Panc1 (cell line): ENCODE measurements at places on chromosomes 13 and 19.

DNA sequence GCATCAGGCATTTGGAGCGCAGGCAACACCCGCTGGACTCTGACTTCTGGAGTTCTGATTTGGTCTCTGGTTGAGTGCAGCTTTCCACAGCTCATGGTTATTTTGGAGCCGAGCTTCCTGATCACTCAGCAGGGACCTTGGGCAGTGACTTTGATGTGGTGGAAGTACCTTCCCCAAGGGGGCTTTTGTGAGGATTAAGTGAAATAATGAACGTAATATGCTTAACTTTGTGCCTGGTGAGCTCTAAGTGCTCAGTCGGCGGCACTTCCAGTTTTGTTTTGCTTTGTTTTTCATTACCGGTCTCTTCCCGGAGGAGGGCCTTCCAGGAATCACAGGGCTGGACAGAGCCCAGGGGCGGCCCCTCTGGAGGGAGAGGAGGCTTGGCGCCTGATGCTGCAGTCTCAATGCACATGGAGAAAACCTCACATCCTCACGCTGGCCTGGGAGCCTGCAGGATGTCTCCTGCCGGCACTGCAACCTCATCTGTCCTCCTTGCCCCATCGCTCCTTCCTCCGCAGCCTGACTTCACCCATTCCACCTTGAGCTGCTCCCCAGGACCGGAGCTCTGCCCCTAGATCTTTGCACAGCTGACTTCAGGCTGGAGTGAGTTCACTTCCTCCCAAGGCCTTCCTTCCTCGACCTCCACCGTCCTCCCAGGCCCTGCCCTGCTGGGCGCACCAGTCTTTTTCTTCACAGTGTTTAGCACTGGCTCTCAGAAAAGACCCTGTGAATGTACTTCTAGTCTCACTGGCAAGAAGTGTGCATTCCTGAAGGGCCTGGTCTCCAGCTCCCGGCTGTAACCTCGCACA is 1.5 kb downstream of the PLEKHF1 start:
- no peak for DNase-seq

DNA sequence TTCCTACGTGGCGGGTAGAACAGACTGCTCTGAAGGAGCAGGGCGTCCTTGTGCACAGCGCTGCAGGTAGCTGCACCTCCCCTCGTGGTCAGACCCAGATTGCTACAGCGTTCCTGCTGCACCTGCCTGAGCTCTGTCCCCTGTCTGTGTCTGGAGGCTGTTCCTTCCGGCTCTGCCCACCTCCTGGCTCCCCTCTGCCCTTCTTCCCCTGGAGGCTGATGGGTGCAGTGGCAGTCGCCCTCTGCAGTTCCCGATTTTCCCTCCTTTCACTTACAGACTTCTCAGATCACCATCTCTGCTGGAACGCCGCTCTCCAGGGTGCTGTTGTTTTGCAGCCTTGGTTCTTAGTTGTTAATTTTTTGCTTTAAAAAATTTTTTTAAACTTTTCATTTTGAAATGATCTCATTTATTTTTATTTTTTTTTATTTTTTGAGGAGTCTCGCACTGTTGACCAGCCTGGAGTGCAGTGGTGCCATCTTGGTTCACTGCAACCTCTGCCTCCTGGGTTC is 53.6 kb downstream of the SMARCA4 start:
- DNase-seq, result no peak

GRCh38 chr13:68522184-68522583 is 1292.0 kb upstream of the PCDH9 start:
- DNase-seq, result no peak

DNA sequence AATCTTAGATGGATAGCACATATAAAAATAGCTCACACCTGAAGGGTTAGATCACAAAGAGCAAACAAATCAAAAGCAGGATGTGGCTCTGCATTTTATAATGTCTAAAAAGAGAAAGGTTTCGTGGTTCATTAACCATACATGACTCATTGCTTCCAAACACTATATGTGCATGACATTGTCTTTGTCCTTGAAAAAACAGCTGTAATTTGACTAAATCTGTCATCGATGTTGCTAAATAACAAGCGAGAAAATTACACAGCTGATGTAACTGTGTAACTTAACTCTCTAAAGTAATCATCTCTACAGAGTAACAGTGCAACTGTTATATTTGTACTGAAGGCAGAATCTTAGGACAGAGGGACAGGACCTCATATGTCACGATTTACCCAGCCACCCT is 383.1 kb upstream of the GPC6 start:
- no peak for DNase-seq

DNA sequence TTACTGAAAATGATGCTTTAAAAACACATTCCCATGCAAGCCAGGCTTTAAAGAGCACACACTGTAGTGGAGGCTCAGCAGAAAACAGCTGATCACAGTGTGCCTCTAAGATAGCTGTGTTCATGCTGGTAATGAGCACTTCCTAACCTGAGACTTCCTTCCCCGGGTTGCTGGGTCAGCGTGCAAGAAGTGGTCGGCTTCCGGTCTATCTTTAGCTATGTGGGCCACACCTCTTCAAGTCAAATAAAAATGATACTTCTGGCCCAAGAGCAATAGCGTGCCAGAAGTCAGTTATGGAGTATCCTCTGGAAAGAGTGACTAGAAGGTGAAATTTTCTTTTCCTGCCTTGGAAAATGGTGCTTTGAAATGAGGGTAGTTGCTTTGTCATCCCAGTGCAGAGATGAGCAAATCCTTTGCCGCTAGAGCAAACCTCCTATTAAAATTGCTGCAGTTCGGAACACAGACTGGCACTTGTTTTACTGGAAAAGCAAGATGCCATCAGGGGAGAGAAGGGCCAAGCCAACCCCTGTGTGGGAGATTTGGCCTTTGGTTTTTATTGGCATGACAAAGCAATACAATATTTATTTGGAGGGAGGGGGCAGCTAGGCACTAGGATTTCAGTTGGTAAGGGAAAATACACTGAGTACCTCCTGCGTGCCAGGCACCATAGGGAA is 64.2 kb downstream of the ARHGAP35 start:
- DNase-seq, result no peak

- no peak for DNase-seq
Observed at GRCh38 chr19:50794074-50794875, 4.1 kb downstream of the ACP4 start.

DNA sequence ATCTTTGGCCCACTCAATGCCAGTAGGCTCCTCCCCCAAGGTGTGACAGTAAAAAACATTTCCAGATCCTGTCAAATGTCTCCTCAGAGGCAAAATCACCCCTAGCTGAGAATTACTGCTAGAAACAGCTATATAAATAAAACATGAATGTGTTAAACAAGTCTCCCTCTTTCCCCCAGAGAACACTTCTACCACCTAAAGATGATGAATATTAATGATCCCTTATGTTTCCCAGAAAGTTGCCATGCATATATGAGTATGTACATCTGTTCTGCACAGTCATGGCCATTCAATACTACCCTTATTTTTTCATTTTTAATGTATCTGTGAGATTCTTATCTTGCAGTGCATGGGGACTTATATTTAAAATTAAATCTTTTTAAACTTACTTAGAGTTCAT is 230.0 kb downstream of the SHISA2 start:
- no peak for DNase-seq

DNA sequence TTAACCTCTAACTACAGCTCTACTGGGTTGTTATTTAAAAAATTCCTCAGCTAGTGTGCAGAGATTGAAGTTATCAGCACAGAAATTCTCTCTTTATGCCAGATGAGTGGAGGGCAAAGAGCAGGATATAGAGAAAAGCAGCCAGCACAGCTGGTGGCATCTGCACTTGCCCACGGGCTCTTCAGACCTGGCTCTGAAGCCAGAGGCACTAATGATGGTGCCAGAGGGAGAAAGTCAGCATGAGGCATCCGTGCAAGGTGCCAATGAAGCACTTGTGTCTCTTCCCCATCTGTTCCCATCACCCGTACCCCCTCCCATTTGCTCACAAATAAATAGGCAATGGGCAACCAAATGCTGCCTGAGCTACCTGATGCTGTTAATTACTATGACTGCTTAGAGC is 138.9 kb downstream of the OLFM4 start:
- DNase-seq, result no peak

GRCh38 chr19:18253716-18254115 is 20.5 kb downstream of the IQCN start:
- DNase-seq, result no peak

- no peak for DNase-seq
Observed at GRCh38 chr19:41926028-41926762, 2.1 kb downstream of the ERFL start.

DNA sequence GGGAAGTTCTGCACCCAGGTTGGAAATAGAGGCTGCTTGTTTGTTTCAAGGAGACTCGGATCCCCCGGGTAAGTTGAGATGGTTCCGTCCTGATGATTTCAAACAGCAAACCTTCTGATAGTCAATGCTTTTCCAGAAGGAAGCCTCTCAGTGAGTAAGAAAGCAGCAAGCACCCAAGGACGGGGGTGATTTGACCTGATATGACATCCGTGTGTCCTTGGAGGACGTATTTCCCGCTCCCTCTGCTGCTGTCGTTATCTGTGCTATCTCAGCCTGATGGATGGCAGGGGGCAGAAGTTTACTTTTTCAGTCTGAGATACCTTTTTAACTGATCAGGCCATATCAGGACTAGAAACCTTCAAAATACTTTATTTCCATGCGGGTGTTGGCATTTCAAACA is 5.7 kb upstream of the GGACT start:
- DNase-seq, result no peak
